GM23248 (cell line): ENCODE measurements at places on chromosomes 12 and 14. TPM values are rescaled to one million over a fixed set of nuclear protein-coding genes. Genes with fewer than 3 reads are reported as not detected.
A peak's percentile ranks its signal among the peaks of the same experiment; 100 is the strongest.

GRCh38 chr14:54686219-54686870, 119.4 kb downstream of the SAMD4A start:
- H3K27me3 ChIP-seq = no peaks in the 10 kb centered on the region
- peak; percentile 94 for DNase-seq
- H3K4me1 ChIP-seq = peaks cover 60% of the 10 kb centered on the region
- no peaks in the 10 kb centered on the region for H3K36me3 ChIP-seq

- H3K27ac ChIP-seq = no peak overlapping the region
- no peak overlapping the region for H3K4me3 ChIP-seq
- H3K36me3 ChIP-seq = no peaks in the 10 kb centered on the region
- no peak for DNase-seq
- no peaks in the 10 kb centered on the region for H3K27me3 ChIP-seq
- H3K4me1 ChIP-seq = peaks cover 16% of the 10 kb centered on the region
These were observed 39.0 kb downstream of the CMKLR1 start for GRCh38 chr12:108299980-108300696.

GRCh38 chr12:96347130-96347699, 53.0 kb downstream of the CDK17 start:
- no peaks in the 10 kb centered on the region for H3K27me3 ChIP-seq
- H3K27ac ChIP-seq = peak overlapping the region; percentile 38
- peaks cover 28% of the 10 kb centered on the region for H3K4me1 ChIP-seq

The MMP14 gene
- 50.1 and 50.8 TPM in 2 replicates for polyA plus RNA-seq

The LYZ gene
- not detected in 2 replicates for polyA plus RNA-seq
